ENCODE measurements at places on chromosomes 3 and 15.

GRCh38 chr3:73766599-73767381 lies 142.0 kb upstream of the PDZRN3 start:
- no peak for DNase-seq

GRCh38 chr15:57551715-57552677 lies 39.7 kb upstream of the MYZAP start:
- no peak for DNase-seq

- no peak for DNase-seq
These were observed 215.3 kb upstream of the THRB start for GRCh38 chr3:24709956-24710355.

DNA sequence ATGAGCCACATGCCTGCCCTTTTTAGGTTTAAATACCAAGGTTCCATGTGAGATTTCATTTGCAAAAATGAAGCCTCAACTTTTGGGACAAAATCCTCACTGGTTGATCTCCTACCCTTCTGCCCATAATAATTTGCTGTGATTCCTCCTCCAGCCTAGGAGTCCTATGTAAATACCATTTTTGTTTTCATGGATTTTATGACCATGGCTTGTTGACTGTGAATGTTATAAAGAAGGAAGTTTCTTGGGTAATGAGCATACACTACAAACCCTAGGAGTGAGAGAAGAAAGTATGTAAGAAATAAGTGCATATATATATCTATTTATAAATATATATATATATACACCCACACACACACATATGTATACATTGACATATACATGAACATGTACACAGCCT lies 13.1 kb downstream of the RLBP1 start:
- no peak for DNase-seq

DNA sequence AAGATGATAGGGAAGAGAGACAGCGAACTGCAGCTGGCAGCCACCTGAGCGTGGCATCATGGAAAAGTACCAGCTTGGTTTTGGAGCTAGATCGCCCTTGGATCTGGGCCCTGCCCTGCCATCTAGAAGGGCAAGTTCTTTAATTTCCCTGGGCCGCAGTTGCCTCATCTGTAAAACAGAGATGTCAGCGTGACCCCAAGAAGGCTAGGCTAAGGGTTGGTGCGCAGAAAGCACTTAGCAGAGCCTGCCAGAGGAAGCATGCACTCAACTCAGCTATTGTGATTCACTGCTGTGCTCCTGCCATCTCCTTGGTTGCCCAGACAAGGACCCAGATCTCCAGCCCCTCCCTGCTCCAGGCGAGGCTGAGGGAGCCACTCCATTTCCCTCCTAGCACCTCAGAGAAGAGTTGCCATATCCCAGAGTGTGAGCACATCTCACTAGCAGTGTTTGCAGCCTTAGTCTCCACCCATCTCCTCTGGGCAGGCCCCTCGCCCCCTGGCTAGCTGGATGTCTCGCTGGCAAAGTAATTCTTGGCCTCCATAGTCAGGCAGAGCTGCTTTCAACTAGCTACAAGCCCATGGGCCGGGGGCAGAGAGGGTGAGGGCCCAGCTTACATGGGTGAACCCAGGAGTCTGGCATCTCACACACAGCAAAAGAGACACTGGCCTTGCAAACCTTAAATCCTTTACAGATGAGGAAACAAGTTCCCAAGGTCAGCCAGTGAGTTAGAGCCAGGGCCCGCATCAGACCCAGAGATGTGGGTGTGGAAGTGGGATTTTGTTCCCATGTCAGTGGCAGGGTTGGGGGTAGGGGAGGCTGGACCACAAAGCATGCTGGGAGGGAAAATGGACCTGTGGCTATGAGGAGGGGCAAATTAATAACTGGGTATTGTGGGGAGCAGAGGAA lies 280.7 kb upstream of the TLE3 start:
- no peak for DNase-seq

- no peak for DNase-seq
These were observed 17.4 kb downstream of the TLE3 start for GRCh38 chr15:70080347-70080746.

GRCh38 chr3:141000027-141000663 lies 51.0 kb upstream of the SPSB4 start:
- DNase-seq = peak; percentile 51

GRCh38 chr3:189186101-189186500 lies 14.3 kb downstream of the TPRG1 start:
- DNase-seq = no peak

DNA sequence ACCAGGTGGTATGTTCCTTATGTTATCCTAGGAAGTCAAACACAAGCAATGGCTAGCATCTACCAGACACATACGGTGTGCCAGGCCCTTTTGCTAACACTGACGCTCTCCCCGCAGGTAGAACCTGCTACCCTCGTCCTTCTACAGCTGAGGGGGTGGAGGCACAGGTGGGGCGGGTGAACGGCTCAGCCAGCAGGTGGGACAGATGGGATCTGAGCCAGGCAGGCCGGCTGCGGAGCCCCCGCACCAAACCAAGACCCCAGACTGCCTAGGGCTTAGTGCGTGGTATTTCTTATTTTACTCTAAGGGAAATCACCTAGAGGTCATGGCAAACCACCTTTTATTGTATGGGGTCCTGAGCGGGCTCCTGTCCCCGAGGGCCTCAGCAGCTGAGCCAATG lies 53.9 kb upstream of the PCSK6 start:
- no peak for DNase-seq

- DNase-seq = no peak
These were observed 17.1 kb downstream of the SNX1 start for GRCh38 chr15:64112904-64113303.

Data from CD4-positive, alpha-beta T cell treated with Interleukin-6 for 4 hours (primary cell).